ENCODE measurements at places on chromosomes 11 and 22.
A peak's percentile ranks its signal among the peaks of the same experiment; 100 is the strongest.

GRCh38 chr22:23696326-23696851, 5.6 kb downstream of the RGL4 start:
- peak; percentile 61 for DNase-seq

GRCh38 chr11:76857781-76858410, 2.8 kb upstream of the ACER3 start:
- no peak for DNase-seq

DNA sequence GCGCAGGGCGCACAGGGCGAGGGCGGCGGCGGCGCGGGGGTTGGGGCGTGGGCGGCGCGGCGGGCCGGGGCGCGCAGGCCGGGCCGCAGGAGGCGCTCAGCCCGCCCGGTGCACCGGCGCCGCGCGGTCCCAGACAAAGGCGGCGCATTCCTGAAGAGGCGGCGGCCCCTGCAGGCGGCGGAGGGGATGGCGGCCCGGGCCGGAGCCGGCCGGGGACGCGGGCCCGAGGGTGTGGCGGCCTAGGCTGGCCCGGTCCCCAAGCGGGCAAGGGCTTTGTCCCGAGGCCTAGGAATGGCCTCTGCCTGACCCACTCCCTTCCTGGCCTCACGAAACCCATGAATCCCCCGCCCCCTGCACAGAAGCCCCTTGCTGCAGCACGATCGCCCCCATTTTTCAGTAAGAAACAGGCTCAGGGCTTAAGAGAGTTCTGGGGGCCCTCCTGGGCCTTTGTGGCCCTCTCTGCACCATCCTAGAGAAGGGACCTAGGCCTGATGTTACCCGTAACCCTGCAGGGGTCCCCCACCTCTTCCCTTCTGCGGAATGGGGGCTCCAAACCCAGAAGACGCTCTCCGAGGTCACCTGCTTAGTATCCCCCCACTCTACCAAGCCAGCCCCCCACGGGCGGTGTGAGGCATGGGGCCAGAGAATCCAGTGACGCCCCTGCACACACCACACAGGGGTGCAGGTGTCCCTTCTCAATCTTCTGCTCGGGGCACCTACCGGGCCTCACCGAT, at the start of gene RTN4R:
Gene RTN4R (minus strand): TSS at position 40 of the 734 bp plus-strand sequence. CDS start 226 bp downstream, outside the sequence.
- DNase-seq, result peak; percentile 25

GRCh38 chr22:43580271-43580750, 168.5 kb downstream of the MPPED1 start:
- DNase-seq, result no peak

DNA sequence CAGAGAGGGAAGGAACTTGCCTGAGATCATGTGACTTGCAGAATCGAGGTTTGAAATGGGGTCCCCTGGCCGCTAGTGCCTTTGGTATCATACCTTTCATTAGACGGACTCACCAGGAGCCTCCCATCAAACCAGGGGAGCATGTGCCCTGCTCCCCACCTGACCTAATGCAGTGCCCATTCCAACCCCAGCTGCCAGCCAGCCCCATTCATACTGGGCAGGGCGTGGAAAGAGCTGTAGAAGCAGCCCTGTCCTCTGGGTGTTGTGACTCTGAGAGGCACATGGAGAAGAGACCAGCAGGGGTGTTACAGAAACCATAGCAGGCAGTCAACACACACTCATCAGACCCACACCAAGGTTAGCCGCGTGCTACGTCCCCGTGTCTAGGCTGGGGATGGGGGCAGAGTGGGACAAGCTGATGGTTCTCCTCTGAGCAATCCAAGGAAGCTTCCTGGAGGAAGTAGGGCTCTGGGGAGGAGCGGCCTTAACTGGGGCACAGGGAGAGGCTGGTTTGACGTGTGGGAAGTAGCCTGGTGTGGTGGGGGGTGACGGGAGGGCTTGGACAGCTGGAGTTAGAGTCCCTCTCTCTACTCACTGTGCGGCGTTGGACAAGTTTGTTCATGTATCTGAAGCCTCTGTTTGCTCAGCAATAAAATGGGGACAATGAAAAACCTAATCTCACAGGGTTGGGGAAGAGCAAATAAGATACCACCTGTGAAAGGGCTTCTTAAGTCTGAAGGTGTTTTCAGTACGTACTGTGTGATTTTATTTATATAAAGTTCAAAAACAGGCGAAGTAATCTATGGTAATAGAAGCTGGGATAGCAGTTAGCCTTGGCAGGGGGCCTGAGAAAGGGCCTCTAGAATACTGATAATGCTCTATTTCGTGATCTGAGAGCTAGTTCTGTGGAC, 14.0 kb downstream of the GRIK4 start:
- DNase-seq, result no peak

DNA sequence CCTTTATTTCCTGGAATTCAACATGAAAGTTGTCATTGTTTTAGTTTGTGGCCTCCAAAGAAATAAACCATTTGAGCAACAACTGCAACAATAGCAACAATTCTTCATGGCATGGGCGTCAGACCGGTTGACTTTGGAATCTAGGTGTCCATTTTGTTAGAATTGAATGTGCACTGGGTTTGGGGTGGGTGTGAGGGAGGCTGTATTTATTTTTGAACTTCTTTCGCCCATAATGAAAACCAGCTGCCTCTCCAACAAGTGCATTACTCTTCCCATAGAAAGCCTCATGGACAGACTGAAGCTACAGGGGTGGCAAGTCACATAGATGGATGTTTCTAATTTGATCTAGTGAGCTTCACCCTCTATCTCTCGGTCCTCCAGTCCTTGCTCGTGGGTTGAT, 85.4 kb downstream of the ADAMTS15 start:
- DNase-seq, result no peak

- no peak for DNase-seq
Measured at GRCh38 chr11:75196426-75196825, 44.1 kb upstream of the TPBGL start.

GRCh38 chr22:44758344-44758973, 6.1 kb downstream of the ARHGAP8 start:
- no peak for DNase-seq

DNA sequence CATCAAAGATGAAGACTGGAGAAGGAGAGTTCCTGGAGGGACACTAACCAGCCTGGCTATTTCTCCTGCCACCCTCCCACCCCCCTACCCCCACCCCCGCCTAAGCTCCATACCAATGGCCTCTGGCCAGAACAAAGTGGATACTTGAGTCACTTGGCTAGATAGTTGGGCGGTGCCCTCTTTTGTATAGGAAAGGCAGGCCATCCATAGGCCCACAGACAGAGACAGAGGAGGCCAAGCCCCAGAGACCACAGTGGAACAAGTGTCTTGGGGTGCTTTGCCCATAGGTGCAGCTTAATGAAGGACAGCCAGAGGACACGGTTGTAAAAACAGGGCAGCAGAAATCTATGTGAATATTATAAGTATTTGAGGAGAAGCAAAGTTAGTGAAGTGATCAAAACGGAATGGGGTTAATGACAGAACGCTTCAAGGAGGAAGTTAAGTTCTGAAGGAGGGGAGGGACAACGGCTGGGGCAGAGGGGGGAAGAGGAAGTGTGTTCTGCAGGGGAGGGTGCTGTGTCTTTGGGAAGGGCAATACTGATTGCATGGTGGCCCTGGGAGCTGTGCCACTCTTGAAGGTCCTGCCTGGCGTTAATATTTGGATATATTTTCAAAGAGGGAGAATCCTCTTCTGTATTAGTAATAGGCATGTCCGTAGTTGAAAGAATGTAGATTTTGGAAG, 32.7 kb downstream of the FLI1 start:
- DNase-seq, result no peak

- no peak for DNase-seq
Measured at GRCh38 chr22:40399621-40400020, 29.2 kb downstream of the SGSM3 start.

DNA sequence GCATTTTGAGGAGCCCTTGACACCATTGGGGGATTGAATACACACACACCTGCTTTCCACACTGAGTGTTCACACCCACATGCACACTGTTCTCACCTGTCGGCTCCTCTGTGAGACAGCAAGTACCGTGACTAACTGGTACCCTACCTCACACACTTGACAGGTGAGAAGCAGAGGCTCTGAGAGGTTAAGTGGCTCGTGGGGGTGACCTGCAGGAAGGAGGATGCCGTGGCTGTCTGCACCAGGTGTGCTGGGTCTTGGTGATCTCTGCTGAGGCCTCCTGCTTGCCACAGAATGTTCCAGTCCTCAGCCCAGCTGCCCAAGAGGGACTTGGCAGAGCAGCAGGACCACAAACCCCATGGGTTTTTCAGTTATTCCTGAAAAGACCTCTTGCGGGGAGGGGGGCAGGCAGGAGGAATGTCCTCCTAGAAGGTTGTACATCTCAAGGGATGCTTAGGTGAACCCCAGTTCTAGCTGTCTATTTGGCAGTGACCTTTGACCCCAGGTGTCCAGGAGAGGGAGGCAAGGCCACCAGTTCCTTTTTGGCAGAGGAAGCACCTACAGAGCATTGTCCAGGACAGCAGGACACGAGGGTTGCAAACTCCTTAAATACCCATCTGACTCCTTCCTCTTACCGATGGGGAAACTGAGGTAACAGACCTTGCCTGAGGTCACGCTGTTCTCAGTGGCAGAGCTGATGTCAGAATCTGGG, 66.0 kb downstream of the SHISAL1 start:
- no peak for DNase-seq

DNA sequence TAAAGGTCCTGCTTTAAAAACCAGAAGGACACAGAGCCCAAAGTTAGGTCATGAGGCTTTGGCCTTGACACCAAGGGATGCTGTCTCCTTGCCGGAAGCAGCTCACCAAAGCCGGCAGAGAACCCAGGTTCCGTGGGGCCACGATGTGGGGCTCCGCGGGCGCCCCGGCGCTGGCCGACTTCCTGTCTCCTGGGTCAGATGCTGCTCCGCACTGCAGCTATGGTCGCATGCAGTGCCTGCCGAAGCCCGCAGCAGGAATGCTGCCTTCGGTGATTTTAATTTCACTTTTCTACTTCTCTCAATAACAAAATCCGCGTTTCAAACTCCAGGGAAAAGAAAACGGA, 454 bp upstream of the OTUB1 start:
- no peak for DNase-seq

DNA sequence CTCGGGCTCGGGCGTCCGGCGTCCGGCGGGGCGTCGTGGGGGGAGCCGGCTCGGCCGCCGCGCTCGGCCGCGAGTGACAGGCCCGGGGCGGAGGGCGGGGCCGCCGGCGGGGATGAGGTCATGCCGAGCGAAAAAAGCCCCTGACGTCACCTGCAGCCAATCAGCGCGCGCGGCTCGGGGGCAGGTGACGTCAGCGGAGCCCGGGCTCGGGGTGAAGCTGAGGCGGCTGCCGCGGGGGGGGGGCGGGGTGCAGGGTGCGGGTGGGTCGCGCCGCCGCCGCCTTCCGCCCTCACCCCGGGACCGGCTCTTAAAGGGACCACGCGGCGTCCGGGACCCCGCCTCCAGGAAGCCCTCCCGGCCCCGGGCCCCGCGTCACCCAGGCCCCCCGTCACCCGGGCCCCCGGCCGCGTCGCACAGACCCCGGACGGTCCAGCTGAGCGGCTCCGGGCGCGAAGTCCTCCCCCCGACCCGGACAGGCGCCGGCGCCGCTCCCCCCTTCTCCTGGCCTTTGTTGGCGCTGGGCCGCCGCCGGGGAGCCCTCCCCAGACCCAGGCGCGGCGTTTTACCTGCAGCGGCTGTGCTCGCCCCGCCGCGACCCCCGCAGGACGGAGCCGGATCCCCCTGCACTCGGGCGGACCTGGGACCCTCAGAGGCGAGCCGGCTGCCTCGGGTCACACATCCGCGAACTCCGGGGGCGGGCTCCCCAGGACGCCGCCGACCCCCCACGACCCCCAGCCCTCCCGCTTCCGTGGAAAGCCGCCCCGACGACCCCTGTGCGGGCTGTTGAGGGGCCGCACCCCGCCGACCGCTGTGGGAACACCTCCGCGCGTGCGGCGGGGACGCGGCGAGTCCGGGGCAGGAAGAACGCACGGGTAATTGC, at the start of gene DUSP8:
Gene DUSP8 (minus strand): TSS at position 75 of the 880 bp plus-strand sequence. CDS start 6,445 bp downstream, outside the sequence.
- DNase-seq, result peak; percentile 95

- no peak for DNase-seq
Measured at GRCh38 chr11:77882396-77882795, 61.5 kb downstream of the AAMDC start.

GRCh38 chr22:29069463-29069862, 3.4 kb upstream of the KREMEN1 start:
- DNase-seq, result no peak

GRCh38 chr11:128437136-128437535, 150.2 kb downstream of the ETS1 start:
- no peak for DNase-seq

DNA sequence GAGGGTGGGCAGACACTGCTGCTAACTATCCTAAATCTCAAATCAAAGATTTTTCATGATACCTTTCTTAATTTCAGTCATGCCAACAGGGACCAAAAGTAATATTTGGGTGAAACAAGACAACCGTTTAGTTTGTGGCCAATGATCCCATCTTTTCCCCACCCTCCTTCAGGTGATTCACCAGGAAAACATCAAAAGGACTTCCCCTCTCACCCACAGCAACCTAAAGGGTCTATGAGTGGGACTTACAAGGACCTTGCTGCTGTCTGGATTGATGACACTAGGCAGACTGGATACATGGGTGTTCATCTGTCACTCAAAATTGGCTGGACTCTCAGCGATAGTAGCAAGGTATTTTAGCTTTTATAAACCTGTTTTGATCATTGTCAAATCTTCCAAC, 62.0 kb upstream of the ZC3H12C start:
- no peak for DNase-seq

- no peak for DNase-seq
Measured at GRCh38 chr11:36383195-36383594, 87.1 kb downstream of the PRR5L start.

- DNase-seq, result peak; percentile 44
Measured at GRCh38 chr11:59802639-59803176, 7.9 kb downstream of the MRPL16 start.

GRCh38 chr11:75598264-75598663, 36.2 kb downstream of the SERPINH1 start:
- no peak for DNase-seq

- no peak for DNase-seq
Measured at GRCh38 chr22:16975155-16975885, 32.7 kb downstream of the GAB4 start.
